ENCODE measurements at places on chromosomes 12 and 14.

GRCh38 chr12:75754141-75754540, 242.7 kb upstream of the KRR1 start:
- no peak for DNase-seq

DNA sequence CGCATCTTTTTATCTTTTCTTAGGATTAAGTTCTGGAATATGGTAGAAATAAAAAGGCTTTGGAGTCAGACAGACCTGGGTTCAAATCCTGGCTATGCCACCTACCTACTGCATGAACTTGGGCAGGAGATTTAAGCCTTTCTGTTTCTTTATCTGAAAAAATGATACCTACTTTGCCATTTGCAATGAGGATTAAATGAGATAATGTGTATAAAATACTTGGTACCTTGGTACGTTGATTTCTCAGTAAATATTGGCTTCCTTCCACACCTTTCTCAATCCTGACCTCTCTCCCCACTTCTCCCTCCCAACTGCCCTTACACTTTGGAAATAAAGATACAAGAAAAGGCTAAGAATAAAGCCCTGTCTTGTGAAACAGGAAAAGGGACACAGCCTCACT, 172.6 kb downstream of the PAX9 start:
- no peak for DNase-seq

DNA sequence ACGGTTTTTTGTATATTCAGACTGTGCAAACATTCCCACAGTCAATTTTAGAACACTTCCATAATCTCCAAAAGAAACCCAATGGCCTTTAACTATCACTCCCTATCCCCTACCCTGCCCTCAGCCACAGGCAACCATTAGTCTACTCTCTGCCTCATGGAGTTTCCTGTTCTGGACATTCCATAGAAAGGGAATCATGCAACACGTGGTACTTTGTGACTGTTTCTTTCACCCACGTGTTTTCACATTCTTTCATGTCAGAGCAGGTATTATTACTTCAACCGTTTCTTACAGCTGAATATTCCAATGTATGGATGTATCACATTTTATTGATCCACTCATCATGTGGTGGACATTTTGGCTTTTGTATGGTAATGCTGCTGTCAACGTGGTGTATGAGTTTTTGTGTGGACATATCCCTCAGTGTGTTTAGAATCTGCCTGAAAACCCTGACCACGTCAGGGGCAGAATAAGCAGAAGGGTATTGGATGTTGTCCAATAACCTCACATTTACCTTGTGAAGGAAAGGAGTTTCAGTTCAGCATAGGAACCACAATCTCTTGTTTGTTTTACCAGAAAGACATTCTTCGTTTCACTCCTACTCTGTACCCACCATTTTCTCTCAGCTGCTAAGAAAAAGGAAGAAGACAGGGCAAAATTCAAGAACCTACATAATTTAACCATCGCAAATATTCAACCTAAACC, 107.5 kb upstream of the DYRK2 start:
- DNase-seq: no peak

DNA sequence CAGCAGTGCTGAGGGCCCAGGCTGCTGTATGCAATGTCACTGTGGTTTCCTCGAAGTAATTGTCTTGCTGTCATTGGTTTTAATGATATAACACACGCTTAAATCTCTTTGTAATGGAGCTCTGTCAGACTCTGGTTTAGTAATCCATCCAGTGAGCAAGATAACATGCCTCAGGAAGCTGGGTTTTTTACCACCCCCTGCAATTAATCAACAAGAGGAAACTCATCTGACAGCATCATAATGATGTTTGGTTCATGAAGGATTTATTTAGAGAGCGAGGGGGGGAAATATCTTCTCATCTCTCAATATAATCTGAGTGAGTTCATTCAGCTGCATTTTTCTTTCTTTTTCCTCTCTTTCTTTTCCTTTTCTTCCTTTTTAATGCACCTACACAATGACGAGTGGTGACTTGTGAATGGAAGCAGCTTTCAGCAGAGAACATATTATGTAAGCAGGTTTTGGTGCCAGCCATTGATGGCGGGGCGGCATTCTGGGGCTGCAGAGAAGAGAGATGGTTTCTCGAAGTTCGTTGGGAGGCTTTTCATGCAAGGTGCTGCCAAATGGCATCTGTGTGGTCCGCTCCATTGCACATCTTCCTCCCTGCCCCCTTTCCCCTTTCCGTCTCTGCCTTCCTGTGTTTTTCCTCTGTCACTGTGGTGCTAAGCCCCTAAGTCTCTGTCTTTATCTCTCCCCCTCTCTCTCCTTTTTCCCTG, 6.7 kb downstream of the RPH3A start:
- peak; percentile 78 for DNase-seq

- peak; percentile 11 for DNase-seq
These were observed 750 bp upstream of the DBX2 start for GRCh38 chr12:45051572-45052125.

DNA sequence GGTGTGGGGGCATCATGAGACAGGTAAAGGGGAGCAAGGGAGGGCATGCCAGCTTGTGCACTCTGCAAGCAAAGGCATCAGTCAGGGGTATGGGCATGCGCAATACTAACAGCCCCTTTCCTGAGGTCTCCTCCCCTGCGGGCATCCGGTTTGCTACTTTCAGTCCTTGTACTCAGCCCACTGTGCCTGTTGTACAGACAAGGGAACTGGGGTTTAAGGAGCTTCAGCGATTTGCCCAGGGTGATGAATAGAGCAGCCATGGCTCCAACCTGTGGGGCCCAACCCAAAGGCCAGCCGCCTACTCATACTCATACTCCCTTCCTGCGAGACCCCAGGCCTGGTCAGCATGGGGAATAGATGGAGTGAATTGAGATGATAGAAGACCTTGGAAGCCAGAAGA, 66.7 kb downstream of the GALNT16 start:
- no peak for DNase-seq

DNA sequence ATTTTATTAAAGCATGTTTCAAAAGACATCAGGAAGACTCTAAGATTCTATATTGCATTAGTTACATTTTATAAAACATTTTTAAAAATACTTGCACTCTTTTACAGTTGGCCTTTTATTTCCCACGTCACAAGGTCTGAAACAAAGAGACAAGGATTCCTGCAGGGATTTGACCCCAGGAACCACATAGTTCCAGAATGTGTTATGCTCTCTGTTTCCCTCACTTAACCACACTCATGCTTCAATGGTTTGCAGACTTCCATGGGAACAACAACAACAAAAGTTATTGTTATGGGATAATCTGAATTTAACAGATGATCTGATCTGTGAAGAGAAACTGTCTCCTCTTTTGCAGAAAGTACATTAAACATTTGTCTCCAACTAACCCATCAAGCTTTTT, 104.3 kb upstream of the PPFIA2 start:
- no peak for DNase-seq

DNA sequence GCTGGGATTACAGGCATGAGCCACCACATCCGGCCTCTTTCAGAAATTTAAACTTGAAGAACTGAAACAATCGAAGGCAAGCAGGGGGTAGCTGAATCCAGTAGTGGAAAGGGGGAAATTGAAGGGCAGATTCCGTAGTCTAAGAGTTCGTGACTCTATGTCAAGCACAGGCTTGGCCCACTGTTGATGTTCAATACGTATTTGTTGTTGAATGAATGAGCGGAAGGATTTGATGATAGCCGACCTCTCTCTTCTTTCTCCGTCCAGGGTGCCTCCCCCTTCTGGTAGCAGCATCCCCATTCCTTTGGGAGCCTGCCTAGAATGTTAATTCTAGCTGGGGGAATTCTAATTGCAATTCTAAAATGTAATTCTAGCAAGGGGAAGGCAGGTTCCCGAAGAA, 59.8 kb upstream of the MED13L start:
- no peak for DNase-seq

DNA sequence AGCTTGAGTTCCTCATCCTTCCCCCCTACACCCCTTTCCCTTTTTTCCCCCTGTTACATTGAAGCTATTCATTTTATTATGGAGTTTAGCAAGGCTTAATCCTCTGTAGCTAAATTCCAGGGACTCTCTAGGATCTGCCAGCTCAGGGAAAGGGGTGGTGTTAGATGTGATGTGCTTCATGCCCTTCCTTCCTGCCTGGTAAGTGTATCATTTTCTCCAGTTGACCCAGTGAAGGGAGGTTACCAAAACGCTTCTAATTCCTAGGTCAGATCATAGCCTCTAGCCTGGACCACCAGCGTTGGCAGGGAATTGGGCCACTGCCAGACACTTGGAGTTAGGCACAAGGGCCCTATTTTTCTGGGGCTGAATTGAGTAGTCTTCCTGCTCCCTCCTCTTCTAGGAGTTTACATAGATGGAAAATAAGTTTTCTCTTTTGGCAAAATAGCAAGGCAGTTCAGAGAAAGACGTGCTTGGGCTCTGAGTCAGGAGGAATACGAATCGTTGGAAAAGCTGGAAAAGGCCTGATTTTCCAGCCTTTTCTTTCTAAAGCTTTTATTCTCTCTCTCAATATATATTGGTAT, 88.3 kb downstream of the NPAS3 start:
- DNase-seq: no peak

DNA sequence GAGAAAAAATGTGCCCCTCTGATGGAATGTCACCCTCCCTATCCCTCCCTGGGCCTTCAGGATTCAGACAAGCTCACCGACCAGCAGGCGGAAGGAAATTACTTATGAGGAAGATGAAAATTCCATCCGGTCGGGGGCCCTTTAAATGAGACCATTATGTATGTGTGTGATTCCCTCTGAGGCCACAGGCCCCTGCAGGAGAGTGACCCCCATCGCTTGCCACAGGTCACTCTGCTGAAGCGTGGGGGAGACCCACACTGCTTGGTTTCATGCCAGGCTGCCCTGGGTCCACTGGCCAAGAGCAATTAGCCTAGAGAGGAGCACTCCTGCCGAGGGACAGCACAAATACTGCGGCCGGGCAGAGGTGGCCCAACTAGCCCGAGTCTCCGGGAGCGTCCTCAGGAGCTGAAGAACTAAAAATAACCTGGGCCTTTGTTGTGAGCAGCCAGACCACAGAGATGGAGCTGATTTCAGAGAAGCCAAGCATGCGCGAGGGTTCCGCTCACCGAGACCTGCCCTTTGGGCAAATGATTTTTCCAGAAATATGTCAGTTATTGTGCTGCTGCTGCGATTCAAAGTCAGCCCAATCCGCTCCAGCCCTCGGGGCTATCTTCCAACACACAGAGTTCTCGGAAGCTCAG, 276.4 kb downstream of the DPF3 start:
- peak; percentile 74 for DNase-seq

DNA sequence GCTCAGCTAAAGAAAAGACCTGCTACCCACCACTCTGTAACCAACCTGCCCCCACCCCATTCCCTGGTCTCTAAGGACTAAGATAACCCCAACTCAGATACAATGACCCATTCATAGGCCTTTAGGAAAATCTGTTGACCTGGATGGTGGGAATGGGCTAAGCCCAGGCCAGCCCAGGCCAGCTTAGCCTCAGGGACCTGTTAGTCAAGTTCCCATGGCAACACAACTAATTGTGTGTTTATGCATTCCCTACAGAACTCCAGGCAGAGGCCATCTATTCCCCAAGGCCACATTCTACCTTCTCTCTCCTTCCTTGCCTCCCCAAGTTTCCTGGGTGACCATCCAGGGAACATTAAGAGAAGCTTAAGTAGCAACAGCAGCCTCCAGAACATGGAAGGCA, 16.1 kb upstream of the KRT8 start:
- DNase-seq: no peak

DNA sequence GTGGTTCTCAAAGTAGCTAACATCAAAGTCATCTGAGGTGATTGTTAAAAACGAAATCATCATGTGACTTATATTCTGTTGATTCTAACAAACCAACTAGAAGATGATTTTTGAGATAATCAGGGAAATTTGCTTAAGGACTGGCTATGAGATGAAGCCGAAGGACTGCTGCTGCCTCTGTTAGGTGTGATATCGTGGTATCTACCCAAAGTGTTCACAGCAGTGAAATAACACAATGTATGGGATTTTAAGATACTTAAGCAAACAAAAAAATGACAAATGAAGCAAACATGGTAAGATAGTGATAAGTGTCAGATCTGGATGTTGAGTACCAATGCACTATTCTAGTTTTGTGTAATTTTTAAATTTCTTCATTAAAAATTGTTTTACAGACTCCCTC, 59.1 kb downstream of the GXYLT1 start:
- no peak for DNase-seq

- DNase-seq: peak; percentile 33
These were observed 521 bp downstream of the MAP4K5 start for GRCh38 chr14:50531595-50532501.

DNA sequence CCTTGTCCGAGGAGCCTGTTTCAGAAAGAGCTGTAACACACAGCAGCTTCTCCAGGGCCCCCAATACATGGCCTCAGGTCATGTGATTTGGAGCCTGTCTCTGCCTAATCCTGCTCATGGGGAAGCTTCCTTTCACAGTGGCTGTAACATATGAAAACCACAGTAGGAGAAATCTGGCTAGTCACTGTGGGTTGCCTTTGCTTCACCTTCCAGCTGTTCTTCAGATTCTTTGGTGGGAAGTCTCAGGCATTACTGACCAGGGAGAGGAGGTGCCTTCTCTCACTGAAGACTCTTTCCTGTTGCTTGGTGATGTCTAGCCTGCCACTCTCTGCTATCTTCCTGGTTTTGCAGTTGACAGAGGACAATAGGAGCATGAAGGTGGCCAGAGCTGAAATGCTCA, 350.6 kb downstream of the DPF3 start:
- DNase-seq: no peak

DNA sequence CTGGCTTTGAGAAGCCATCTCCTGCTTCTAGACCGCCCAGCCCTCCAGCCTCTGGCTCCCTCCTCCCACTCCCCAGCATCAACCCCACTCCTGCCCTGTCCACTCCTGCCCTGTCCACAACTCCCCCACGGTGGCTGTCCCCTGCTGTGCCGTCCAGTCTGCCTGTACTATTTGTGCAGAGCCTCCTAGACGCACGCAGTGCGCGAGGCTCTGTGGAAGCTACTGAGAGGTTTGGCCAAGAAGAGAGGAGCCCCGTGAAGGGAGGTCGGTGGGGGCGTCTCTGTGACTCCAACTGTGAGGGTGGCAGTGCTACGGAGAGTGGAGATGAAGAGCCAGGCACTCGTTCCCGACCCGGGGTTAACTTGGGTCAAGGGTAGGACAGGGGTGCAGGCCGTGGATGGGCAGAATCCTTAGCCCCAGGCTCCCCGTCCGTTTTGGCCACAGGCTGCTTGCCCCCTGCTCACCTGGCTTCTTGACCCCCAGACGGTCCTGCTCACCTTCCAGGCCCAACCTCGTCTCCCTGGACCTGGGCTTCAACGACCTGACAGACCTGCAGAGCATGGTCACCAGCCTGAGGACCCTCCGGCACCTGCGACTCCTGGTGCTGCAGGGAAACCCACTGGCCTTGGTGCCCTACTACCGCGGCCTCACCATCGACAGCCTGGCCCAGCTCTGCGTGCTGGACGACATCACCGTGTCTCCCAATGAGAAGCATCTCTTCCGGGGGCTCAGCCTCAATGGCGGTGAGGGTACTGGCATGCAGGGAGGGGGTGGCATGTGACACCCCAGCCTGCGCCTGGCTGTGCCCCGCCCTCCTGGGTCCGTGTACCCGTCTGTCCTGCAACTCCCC, 6.9 kb downstream of the LRRC43 start:
- DNase-seq: no peak

GRCh38 chr12:77537663-77538062, 293.0 kb upstream of the NAV3 start:
- no peak for DNase-seq

Measured in cerebellar cortex (tissue), 1 donor.